Right renal cortex interstitium (tissue), 3 donors: ENCODE measurements at places on chromosomes 7 and 10. TPM values are rescaled to one million over a fixed set of nuclear protein-coding genes. Genes with fewer than 3 reads are reported as not detected.

The CHCHD1 gene
- 51.8 TPM for polyA plus RNA-seq

The SLC29A4 gene
- 15.9 TPM for polyA plus RNA-seq

DNA sequence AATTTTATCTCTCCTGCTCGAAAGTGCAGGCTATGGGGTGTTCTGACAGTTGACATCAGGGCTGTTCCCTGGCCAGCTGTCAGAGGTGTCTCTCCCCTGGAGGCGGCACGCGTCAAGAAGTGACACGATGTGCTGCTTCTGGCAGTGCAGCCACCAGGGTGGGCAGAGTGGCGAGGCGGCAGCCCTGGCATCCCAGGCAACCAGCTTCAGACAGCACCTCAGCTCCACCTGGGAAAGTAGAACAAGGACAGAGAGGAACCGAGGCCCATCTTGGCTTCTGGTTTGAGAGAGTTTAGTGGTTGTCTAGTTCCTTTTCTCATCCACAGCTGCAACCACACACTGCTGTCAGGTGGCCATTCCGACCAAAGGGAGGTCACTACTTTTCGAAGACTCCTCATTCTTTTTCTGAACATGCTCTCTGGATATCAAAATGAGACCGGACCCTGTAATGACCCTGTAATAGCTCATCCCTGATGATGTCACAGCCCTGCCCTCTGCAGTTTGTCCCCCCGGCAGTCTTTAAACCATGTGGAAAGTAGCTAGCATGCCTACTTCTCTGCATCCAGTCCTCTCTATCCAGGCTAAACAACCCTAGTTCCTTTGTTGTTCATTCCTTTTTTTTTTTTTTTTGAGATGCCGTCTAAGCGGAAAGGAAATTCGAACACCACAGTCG, 381.0 kb upstream of the NRP1 start:
- DNase-seq: no peak

GRCh38 chr10:61000769-61001730, 57.1 kb upstream of the RHOBTB1 start:
- DNase-seq: no peak

The AGR2 gene
- 56.4 TPM for polyA plus RNA-seq

DNA sequence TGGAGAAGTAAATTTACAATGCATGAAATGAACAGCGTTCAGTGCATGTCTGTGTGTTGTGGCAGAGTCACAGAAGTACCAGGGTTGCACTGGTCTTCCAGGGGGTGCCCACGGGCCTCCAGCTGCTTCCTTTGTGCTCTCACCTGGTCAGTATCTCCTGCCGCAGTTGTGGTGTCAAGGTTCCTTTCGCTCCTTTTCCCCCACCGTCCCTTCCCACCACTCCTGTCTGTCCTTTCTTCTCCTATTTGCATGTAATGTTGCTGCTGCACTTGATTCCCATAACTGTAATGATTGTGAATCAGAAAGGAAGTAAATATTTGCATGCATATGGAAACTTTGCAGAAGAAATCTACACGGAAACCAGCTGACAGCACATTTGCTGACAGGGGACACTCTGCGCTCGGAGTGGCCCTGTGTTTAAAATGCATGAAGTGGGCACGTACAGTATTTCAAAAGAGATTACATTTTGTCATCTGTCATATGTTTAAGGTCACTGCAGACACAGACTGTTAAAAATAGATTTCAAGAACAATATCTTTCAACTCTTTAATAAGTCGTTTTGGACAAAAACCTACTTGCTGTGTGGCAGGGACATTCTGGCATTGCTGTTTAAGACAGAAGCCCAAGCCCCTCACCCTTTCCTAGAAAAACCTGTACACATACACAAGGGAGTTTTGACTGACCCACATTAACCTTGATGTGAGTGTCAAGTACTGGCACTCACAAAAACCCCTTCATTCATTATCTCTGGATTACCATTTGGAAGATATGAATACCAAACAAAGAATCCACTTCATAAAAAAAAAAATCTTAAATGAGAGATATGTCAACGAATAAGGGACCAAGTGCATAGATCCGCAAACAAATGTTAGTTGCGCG, 336.7 kb upstream of the KLF6 start:
- no peak for DNase-seq

The NKX2-3 gene
- polyA plus RNA-seq: not detected

- no peak for DNase-seq
Measured at GRCh38 chr7:7882888-7883287, 85.7 kb upstream of the GLCCI1 start.

The VSTM4 gene
- polyA plus RNA-seq: 15.9 TPM

GRCh38 chr7:71987200-71987767, 424.9 kb downstream of the CALN1 start:
- DNase-seq: no peak

DNA sequence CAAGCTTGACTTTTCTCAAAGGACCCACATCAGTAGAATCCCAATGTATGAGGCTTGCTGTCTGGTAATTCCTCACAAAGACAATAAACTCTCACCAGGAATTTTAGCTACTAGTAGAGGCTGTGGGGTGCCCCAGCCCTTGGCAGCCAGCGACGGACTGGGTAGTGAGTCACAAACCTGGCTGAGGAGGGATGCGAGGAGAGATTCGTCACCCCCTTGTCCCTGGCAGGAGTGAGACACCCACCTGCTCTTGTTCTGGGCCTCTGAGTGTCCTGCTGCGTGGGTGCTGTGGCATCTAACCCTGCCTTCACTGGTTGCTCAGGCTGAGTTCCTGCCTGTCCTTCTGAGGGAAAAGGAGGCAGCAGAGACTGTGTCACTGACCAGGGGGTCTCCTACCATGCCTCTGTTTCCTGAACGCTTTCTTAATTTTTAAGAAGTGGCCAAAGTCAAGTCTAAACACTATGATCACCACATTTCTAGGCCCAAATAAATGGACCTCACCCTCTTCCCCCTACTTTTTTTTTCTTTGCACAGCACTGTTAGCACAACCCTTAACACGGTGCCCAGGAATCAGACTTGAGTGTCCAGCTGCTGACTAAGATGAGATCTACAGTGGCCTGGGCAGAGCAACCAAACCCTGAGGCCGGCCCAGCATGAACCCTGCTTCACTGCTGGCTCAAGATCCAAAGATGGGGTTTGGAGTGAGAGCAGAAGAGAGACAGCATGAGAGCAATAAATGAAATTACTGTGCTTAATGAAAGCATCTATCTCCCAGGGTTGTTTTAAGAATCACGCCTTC, 146.4 kb downstream of the ANLN start:
- no peak for DNase-seq

The GTF2IRD1 gene
- 58.4 TPM for polyA plus RNA-seq

- no peak for DNase-seq
Measured at GRCh38 chr10:113518816-113519591, 33.8 kb upstream of the HABP2 start.

GRCh38 chr7:12152196-12152918, 58.7 kb upstream of the TMEM106B start:
- no peak for DNase-seq

GRCh38 chr7:91912494-91912893, 28.2 kb upstream of the AKAP9 start:
- no peak for DNase-seq

DNA sequence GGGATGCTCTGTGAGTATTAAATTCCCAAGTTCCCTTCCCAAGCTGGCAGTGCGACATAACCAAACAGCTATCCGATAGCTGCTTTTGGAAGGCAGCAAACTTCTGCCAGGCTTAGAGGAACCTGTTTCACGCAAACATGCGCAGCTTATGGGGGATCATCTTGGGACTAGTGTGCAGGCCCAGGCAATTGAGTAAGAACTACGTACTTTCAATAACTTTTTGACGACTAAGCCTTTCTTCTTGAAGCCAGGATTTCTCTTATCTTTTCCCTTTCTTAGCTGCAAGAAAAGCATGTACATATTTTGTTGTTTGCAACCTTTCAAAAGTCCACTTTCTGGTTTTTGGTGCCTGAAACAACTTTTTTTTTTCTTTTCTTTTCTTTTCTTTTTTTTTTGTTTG, 28.7 kb upstream of the SEPHS1 start:
- no peak for DNase-seq

DNA sequence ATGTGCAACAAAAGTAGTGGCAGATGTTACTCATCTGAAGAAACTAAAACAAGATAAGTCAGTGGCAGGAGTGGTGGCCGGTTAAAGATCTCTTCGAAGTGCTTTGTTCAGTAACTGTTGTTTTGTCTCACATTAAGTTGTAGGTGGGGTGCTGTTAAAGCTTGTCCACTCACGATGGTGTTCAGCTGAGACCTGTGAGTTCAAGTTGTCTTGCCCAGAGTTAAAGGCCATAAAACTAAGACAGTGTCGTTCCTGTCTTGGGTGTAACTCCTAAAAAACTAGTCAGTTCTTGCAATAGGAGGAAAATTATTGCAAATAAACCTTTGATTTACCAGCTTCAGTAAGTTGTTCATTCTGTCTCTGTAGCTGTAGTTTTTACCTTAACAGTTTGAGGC, 857 bp upstream of the FOXP2 start:
- no peak for DNase-seq

The NEURL1 gene
- polyA plus RNA-seq: 1.6 TPM

- no peak for DNase-seq
Measured at GRCh38 chr7:107027208-107027607, 17.3 kb upstream of the PRKAR2B start.

DNA sequence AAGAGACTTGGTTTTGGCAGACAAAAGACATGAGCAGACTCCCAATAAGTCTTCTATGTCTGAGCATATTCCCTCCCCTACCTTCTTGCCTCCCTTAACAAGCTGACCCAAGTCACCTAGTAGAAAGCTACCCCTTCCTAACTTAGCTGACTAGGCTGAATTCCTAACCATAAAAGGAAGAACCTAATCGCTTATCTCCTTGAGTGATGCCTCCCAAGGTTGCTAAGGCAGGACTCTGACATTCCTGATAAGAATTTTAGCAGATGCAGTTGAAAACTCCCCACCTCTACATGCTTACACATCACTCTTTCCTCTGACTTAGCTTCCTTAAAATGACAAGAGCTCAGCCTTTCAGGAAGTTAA, 704.7 kb upstream of the MBL2 start:
- DNase-seq: no peak

GRCh38 chr7:9958486-9958885, 1015.2 kb upstream of the PHF14 start:
- DNase-seq: no peak

The WDR86 gene
- 21.1 TPM for polyA plus RNA-seq

The LIPK gene
- not detected for polyA plus RNA-seq

DNA sequence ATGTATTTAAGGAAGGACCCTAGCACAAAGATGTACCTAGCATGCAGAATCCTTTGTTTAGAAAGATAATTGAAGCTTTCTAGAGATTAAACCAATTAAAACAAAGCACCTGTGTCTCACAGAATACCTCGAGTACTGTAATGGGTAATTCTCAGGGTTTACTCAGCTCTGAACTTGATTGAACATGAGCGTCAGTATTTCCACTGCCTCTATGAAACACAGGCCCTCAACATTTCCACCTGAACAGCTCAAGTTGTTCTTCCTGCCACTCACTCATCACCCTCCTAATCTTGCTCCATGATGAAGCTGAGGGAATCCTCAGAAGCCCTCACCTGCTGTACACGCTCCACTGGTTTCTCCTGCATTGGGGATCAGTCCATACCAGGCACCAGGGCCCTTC, 33.7 kb upstream of the FZD1 start:
- no peak for DNase-seq

The CCL26 gene
- polyA plus RNA-seq: not detected

The TMEM273 gene
- 3.3 TPM for polyA plus RNA-seq

DNA sequence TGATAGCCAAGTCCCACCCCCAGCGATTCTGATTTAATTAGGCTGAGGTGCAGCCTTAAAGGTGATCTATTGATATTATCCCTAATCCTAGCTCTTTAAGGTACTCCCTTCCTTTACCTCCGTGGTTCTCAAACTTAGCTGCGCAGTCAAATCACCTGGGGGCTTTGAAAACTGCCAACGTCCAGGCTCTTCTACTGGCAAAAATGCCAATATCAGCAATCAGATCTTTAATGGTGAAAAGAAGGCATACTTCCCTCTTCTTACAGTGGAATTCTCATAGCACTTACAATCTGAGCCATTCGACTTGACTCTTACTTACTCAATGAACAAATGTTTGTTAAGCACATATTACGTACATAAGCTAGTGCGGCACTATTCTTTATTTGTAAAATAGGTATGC, 704 bp upstream of the SLC35B4 start:
- no peak for DNase-seq

DNA sequence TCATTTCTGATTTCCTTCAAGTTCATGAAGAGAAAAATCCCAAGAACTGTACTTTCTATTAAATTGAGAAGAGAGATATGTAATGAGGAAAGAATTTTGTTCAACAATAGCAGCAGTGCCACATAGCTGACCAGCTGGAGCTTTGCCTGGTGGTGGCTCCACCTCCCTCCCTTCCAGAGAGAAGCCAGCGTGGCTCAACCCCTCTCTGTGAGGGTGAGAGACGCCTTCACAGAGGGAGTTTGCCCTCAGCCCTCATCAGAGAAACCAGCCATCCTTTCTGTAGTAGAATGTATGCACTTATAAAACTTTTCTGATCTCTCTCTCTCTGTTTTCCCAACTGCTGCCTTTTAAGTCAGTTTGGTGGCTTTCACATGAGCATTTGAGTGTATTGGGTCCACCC, 20.5 kb upstream of the COL1A2 start:
- DNase-seq: no peak

DNA sequence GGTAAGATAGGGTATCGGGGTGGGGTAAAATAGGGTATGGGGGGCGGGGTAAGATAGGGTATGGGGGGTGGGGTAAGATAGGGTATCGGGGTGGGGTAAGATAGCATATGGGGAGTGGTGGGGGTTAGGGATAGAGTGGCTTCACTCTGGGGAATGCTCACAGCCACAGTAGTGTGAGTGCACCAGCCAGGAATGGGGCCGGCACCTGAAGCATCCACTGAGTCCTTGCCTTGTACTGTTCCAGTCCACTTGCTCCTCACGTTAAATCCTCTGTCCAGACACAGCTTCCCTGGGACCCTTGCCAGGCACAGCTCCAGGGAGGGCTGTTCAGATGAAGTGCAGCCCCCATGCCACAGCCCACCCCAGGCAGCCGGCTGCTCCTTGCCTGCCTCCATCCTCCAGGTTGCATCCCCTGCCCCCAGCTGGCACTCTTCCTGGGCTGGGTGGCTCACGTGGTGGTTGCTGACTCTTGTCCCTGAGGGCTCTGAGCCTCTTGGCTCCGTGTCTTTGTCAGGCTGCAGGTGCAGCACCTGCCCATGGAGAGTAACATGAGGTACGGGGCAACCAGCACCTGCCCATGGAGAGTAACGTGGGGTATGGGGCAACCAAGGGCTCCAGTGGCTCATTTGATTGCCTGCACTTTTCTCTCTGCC, 268.4 kb downstream of the TCERG1L start:
- no peak for DNase-seq

DNA sequence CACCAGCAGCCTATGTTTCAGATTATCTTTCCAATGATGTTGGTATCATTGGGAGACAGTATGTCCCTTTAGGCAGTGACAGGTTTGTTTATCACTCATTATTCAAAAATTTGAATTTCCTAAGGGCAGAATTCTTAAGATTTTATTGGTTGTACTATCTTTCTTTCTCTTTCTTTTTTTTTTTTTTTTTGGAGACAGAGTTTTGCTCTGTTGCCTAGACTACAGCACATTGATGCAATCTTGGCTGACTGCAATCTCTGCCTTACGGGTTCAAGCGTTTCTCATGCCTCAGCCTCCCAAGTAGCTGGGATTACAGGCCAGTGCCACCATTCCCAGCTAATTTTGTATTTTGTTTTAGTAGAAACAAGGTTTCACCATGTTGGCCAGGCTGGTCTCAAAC, 111.2 kb downstream of the PON1 start:
- no peak for DNase-seq

The NXPH1 gene
- polyA plus RNA-seq: not detected

- no peak for DNase-seq
Measured at GRCh38 chr10:72328829-72329204, 25.9 kb downstream of the DNAJB12 start.

- DNase-seq: no peak
Measured at GRCh38 chr7:69962186-69963065, 364.2 kb downstream of the AUTS2 start.
